Hepatocyte (in vitro differentiated cells): ENCODE measurements at places on chromosomes 12 and 14. TPM values are rescaled to one million over a fixed set of nuclear protein-coding genes. Genes with fewer than 3 reads are reported as not detected.

C3AR1 gene
- 1.2 and 2.1 TPM in 2 replicates for total RNA-seq

TTLL5 gene
- 8.9 and 14.3 TPM in 2 replicates for total RNA-seq

LYZ gene
- 282 and 304 TPM in 2 replicates for total RNA-seq

TNFAIP2 gene
- total RNA-seq: 14.0 and 16.0 TPM in 2 replicates

C12orf60 gene
- total RNA-seq: 1.5 and 2.3 TPM in 2 replicates

PRDM4 gene
- 38.7 and 46.4 TPM in 2 replicates for total RNA-seq

RAB35 gene
- total RNA-seq: 22.0 and 22.6 TPM in 2 replicates

LTA4H gene
- 89.0 and 90.5 TPM in 2 replicates for total RNA-seq

CMA1 gene
- not detected in 2 replicates for total RNA-seq

STAT2 gene
- total RNA-seq: 148 and 157 TPM in 2 replicates
